Ammon's horn (tissue), 1 donor: ENCODE measurements at places on chromosomes 7 and 10.

- DNase-seq, result no peak
These were observed 91.8 kb downstream of the ACTR3B start for GRCh38 chr7:152851326-152851725.

DNA sequence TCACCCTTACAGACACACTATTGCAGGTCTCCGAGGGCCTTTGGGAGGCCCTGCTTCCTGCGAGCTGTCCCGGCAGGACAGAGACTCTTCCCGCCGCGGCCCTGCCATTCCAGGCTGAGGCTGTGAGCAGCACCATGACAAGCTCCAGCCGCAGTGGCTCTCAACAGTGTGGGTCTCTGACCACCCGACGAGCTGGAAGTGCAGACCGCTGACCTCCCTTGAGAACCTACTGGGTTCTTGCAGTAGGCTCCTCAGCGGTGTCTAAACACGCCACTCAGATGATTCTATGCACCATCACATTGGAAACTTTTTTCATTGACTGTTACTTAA is 303.4 kb downstream of the WDR37 start:
- DNase-seq, result no peak

- no peak for DNase-seq
These were observed 663 bp downstream of the MACC1 start for GRCh38 chr7:20216406-20217036.

DNA sequence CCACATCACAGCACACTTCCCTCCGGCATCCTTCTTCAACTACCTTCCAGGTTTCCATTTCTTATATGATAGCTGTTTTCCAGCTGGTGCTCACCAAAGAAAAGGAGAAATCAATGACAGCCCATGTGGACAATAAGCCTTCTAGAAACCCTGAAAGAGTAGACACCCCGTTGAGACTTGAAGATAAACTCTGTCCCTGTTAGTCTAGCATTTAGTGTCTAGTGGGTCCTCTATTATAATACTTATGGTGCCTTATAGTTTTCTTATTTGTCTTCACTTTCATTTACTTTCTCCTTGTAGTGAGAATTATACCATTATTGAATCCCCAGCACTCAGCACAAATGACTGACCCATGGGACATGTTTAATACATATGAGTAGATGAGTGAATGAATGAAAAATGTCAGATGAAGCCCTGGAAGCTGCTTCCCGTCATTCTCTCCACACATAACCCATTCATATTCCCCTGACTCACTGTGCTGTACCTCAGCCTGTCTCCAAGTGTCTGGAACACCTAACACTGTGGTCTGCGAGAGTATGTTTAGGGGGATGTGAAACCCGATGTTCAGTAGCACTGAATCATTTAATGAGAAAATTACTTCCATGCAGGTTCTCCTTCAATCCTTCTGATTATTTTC is 377.6 kb downstream of the GPR158 start:
- DNase-seq, result no peak

DNA sequence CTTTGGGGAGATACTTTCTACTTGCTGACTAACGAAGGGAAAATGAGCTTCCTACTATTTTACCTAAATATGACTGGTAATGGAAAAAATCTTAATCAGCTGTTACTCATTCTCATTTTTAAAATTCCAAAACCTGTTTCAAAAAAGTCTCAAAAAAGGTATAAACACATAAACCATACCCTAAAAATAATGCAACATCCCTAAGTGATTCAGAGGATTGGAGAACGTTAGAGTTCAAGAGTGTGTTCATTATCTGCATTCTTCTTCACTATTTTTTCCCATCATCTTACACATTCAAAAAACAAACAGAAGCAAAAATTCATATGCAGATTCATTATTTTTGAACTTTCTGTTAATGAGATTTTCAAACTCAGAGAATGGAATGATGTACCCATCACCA is 150.4 kb upstream of the GNAI1 start:
- DNase-seq, result no peak

DNA sequence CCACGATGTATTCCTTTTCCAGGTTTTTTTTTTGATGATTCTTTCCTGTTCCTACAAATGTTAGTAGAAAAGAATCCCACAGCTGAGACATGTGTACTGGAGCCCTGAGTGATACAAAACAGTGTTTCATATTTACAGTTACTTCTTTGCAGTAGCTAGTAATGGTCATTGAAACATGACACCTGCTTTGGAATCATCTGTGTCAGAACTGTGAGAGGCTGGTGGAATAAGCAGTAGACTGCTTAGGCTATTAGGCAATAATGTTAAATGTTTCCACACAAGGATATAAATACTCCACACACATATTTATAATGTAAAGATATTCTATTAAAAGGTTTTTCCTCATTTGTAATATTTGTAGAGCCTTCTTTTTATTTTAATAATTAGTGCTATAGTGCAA is 394.0 kb downstream of the THSD7A start:
- no peak for DNase-seq

DNA sequence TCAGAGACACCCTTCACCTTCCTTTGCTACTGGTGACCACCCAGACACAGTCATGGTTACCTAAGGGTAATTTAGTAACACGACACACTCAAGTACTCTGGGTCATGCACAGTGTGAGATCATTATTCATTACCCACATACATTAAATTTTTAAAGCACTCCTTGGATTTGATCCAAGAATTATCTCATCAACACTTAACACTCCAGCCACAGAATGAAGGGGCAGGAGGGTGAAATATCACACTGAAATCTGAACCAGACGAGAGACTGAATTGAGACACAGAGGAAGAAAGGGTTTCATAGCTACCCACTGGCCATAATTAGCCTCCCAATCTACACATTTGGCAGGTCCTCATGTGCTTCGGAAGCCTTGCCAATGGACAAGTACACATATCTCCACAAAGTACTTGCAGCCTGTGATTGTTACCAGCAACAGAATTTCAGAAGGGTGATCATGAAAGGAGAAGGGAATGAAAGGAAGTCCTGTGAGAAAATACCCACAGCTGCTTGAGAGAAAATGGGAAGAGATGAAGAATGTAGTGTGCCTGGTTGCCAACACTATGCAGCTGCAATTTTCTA is 189.3 kb downstream of the POLR1F start:
- DNase-seq, result peak; percentile 3

DNA sequence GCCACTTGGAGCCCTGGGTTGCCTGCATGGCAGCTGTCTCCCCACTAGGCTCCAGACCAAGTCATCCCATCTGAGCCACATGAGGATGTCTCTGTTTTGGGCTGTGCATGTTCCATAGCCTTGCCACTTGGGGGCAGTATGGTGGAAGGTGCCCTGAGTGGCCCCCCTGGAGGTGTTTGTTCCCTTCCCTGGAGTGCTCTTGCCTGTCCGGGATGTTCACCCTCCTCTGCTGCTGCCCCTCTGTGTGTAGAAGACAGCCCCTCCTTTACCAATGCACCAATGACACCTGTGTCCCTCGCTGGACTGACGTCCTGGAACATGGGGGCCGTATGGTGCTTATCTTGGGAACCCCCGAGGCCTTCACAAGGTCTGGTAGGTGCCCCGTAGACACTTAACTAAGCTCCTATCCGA is 100.2 kb downstream of the ACTR3B start:
- DNase-seq, result no peak

- DNase-seq, result no peak
These were observed 51.4 kb upstream of the ANLN start for GRCh38 chr7:36338256-36338655.

DNA sequence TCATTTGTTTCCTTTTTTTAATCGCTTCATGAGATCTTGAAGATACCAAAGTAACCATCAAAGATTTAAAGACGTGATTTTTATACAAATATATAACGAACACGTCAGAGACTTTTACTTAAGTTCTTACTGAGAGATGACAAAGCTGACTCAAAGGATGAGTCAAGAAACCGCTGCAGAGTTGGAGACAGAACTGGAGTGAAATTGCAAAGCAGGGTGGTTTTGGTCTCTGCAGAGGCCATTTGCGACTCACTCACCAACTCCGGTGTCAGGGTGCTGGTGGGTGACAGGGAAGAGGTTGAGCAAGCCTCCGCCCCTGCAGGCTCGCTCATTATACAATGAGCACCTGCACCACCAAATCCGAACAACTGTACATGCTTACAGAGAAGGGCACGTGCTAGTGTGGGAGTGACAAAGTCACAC is 75.2 kb downstream of the DNAJB6 start:
- DNase-seq, result no peak

- DNase-seq, result no peak
These were observed 11.8 kb downstream of the EPHA1 start for GRCh38 chr7:143396625-143397556.
